ENCODE measurements at places on chromosomes 5 and 9.

- DNase-seq, result no peak
Observed at GRCh38 chr9:136613824-136614371, 48.8 kb upstream of the EGFL7 start.

GRCh38 chr9:89530726-89531125 lies 32.8 kb upstream of the SEMA4D start:
- no peak for DNase-seq

GRCh38 chr5:4817767-4818166 lies 322.4 kb upstream of the ADAMTS16 start:
- DNase-seq, result no peak

DNA sequence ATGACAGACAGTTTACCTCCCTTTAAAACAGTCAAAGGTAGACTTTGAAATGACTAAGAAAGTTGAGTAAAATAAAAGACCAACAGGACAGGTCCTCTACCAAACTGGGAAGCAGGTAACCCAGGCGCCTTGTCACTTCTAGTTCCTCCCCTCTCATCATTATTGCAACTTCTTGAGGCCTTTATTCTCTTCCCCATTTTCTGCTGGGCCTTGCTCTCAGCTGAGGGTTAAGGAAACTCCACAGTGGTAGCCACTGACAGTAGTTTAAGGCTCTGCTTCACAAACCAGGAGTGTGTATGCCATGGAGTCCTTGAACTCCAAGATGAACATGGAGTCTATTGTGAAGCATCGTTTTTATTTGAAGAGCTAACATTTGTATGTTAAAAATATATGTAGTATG lies 36.9 kb upstream of the TCERG1 start:
- DNase-seq, result no peak

GRCh38 chr9:116541402-116541801 lies 145.7 kb upstream of the TRIM32 start:
- DNase-seq, result no peak

DNA sequence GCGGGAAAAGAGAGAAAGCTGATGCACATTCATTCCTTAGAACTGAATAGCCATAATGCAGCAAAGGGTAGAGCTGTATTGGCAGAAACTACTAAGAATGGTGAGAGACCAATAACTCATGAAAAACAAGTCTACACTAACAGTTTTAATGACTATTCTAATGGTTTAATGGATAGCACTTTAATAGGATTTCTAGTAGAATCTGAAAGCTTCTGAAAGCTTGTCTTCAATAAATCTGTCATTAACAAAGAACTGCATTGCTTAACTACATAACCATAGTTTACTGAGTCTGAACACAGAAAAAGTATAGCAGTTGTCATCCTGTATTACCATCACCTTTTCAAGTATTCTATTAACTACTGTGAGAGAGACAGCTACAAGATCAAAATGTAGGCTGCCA lies 617.8 kb upstream of the DMAC1 start:
- DNase-seq, result no peak

GRCh38 chr5:40045429-40045828 lies 620.6 kb upstream of the DAB2 start:
- no peak for DNase-seq

DNA sequence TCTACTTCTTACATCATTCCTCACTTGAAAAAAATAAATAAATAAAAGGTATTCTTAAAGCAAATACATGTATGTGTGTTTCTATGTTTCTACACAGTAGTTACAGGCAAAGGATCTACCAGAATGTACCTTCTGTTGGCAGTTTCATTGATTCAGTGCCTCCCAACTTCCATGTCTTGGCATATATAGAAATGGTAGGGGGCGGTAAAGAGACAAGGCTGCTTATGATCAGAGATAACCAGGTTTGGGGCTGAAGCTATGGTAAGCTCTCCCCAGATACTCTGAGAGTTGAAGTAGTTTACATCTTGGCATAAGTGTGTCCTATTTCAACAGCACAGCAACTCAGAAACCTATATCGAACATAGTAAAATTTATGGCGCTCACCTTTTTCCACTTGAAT lies 1075.4 kb upstream of the C9orf72 start:
- no peak for DNase-seq

- no peak for DNase-seq
Observed at GRCh38 chr9:37856551-37856950, 47.4 kb downstream of the SLC25A51 start.

DNA sequence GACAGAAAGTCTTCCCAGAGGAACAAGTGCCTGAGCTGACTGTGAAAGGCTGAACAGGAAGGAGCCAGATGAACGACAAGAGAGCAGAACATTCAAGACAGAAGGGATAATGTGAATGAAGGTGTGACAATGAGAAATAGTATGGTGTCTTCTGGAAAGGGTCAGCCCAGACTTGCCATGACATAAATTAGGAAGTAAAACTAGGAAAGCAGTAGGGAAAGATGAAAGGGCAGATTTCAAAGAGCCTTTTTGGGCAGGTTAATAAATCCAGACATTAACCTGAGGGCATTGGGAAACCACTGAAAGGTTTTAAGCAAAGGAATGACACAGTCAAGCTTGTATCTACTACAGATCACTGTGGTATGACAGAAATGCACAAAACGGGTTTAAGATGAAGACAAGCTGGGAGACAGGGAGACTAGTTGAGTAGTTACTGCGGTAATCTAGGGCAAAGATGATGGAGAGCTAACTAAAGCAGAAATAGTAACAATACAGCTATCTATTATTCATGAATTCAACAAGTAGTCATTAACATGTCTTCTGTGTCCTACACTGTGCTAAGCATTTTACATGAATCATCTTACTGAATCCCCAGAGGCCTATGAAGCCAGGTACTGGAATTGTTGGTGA lies 580.9 kb upstream of the WWC1 start:
- DNase-seq, result no peak

Data from amniotic stem cell (primary cell).